Fibroblast of skin of left biceps (primary cell): ENCODE measurements at places on chromosomes 12 and 14.
A peak's percentile ranks its signal among the peaks of the same experiment; 100 is the strongest.

DNA sequence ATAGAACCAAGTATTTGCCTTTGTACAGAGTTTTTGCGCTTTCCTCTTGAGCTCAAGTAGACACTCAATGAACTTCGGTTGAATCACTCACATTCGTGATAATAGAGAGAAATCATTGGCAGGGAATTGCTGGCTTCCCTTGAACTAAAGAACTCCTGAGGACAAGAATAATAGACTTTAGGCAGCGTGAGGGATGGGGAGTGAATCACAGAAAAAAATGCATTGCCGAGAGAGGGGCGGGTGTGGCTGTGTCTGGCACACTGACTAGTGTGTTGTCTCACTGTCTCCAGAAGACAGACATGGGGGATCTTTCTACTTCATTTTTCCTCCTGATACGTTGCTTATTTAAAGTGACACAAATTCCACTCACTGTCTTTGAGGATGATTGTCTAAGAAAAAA, 805.2 kb downstream of the BCL11B start:
- DNase-seq = no peak

- DNase-seq = no peak
These were observed 775 bp downstream of the NEMF start for GRCh38 chr14:49851813-49852212.

- no peak for DNase-seq
These were observed 124.6 kb downstream of the BCL11B start for GRCh38 chr14:99147366-99147740.

- no peak for DNase-seq
These were observed 88.5 kb downstream of the MYRFL start for GRCh38 chr12:69913526-69913925.

- no peak for DNase-seq
These were observed 271.6 kb upstream of the RTL1 start for GRCh38 chr14:101174980-101175606.

GRCh38 chr12:51217968-51218606, at the start of gene POU6F1:
TSS of gene POU6F1 (minus strand) at chr12:51218062. CDS start at chr12:51206836, 11,226 bp downstream.
- peak; percentile 67 for DNase-seq
